ENCODE measurements at places on chromosomes 7 and 10.

GRCh38 chr10:78472551-78472890, 438.9 kb downstream of the RPS24 start:
- no peak for DNase-seq

DNA sequence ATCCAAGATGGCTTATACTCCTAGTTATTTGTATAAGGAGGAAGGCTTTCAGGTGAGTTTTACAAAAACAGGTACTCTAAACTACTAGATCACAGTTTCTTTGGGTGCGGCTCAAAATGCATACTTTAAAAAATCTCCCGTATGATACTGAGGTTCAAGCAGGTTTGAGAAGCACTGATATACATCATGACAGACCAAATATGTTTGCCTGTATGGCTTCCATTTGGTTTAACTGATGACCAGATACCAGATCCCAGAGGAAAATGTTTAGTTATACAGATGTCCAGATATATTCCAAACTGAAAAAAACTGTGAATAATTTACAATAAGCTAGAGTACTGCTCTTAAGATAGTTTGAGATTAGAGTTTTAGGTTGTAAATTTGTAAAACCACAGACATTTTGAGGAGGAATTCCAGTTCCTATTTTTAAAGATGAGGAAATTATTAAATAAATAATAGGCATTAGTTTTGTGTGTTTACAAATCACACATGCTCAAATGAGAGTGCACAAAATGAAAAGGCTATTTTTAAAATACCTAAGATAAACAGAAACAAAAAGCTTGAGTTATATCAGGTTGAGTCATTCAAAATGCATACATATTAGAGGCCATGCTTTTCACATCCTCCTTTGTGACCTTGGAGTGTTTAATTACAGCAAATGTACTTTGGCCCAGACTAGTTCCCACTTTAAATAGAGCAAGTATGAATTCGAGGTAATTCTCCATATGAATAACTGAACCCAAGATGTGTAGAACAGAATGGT, 60.5 kb downstream of the SEMA3C start:
- DNase-seq, result no peak

GRCh38 chr7:8206956-8207355, 55.0 kb downstream of the ICA1 start:
- no peak for DNase-seq

DNA sequence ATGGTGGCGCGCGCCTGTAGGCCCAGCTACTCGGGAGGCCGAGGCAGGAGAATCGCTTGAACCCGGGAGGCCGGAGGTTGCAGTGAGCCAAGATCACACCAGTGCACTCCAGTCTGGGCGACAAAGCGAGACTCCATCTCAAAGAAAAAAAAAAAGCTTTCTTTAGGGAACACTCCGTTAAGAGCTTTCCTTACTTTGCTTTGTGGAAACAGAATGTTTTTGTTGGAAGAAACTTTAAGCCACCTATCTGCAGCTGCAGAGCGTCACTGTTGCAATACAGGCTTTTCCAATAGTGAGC, 641 bp upstream of the TPK1 start:
- DNase-seq, result no peak

GRCh38 chr10:43075612-43076003, 1.3 kb upstream of the RET start:
- no peak for DNase-seq

DNA sequence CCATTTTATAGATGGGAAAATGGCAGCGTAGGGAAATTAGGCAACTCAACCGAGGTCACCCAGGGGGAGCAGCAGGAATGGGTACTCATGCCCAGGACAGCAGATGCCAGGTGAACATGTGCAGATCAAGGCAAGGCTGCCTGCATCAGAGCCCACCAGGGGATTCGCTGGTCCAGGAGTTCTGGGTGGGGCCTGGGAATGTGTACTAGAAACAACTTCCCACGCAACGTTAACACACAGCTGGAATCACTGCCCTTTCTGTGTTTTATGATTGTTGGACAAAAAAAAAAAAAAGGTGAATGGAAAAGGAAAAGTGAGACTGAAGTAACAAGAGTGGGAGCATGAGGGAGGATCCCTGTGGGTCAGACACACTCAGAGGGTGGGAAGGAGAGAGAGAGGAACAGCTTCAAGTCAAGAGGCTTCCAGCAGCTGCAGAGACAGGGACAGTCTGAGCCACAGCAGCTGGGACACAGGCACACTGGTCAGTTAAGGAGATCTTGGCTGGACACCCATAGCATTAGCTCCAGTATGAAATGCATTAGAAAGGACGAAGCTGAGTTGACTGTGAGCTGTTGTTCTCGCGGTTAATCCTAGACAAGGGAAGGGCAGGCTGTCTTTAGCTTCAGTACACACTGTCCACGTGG, 187.9 kb upstream of the INHBA start:
- no peak for DNase-seq

DNA sequence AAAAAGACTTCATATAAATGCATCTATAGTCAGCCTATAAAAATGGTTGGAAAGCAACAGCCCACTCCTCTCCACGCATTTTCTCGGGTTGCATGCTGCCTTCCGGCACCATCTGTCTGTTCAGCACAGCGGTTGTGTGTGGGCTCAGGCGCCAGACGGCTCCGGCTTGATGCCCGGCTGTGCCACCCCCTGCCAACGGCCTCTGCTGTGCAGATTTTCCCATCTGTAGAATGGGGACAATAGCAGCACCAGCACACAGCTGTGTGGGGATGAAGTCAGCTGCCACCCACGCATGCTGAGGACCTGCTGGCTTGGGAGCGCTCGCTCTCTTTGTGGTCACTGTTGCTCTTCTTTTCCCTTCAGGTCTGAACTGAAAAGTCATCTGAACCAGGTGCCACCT, 19.5 kb downstream of the PRKAG2 start:
- no peak for DNase-seq
